Tongue (tissue), 3 donors: ENCODE measurements at places on chromosomes 6 and 20. TPM values are rescaled to one million over a fixed set of nuclear protein-coding genes. Genes with fewer than 3 reads are reported as not detected.

The ARG1 gene
- 0.92 TPM for total RNA-seq

The MUC21 gene
- 6.9 TPM for total RNA-seq

The TMC2 gene
- not detected for total RNA-seq

The NOL7 gene
- total RNA-seq = 58.5 TPM

The ARMC12 gene
- 0.31 TPM for total RNA-seq

The RIPPLY2 gene
- total RNA-seq = not detected

The TAF8 gene
- 18.8 TPM for total RNA-seq

The TCF15 gene
- total RNA-seq = 4.0 TPM

The IPCEF1 gene
- 1.0 TPM for total RNA-seq

The MACROD2 gene
- 5.0 TPM for total RNA-seq

The HLA-DPB1 gene
- total RNA-seq = 9.9 TPM

The WFDC10A gene
- not detected for total RNA-seq
